ENCODE measurements at places on chromosomes 1 and 21. TPM values are rescaled to one million over a fixed set of nuclear protein-coding genes. Genes with fewer than 3 reads are reported as not detected.

DNA sequence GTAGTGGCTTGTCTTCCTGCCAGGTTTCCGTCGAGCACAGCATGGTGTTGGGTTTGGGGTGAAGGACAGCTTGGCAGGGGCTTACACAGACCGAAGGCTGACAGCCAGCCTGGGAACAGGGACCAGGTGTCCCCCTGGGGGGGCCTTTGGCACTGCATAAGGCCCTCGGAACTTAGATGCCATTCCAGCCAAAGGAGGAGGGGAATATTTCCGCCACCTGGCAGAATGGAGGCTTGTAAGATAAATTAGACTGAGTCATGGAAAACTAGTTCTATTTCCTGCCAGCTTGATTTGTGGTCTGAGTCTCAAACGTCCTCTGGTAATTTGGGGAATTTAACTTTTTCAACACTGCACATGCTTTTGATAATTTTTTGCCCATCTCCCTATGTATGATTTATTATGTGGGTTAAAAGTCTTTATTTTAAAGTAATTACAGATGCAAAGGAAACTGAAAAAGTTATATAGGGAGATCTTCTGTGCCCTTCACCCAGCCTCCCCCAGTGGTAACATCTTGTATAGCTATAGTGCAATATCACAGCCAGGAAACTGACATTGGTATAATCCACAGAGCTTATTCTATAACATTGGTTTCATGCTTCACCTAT, 11.5 kb upstream of the TMEM51 start:
- no peak for DNase-seq

- DNase-seq = no peak
Observed at GRCh38 chr1:111286912-111287311, 3.7 kb upstream of the CHIA start.

GRCh38 chr21:31260790-31261189, 83.3 kb downstream of the TIAM1 start:
- DNase-seq = no peak

Gene CCDC30
- total RNA-seq = 0.09 TPM

GRCh38 chr1:110916274-110916668, 43.3 kb downstream of the CD53 start:
- DNase-seq = no peak

DNA sequence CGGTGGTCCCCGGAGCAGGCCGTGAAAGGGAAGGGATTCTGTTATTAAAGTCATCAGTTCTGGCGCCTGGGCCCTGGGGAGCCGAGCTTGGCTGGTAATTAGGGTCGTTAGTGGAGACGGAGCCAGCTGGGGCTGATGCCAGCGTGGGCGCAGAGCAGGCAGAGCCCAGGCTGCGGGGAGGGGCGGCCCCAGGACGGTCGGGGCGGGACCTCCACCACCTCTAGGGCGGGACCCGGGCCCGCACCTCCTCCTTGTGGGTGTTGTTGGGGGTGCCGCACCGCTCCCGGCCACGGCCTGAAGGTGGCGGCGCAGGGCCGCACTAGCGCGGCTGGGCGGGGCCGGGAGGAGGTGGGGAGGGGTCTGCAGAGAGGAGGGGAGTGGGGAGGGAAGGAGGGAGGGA, 470.6 kb downstream of the PTPRU start:
- DNase-seq = no peak

GRCh38 chr1:32361674-32362473, 411 bp downstream of the FAM229A start:
- DNase-seq = no peak

- no peak for DNase-seq
Observed at GRCh38 chr1:236394879-236395229, 768 bp downstream of the EDARADD start.

Gene TCP10L
- total RNA-seq = not detected

- DNase-seq = no peak
Observed at GRCh38 chr1:36831186-36831810, 203.0 kb downstream of the GRIK3 start.

Gene PADI3
- total RNA-seq = not detected

Gene EDARADD
- total RNA-seq = 0.12 TPM

GRCh38 chr1:149844650-149845255, 54.6 kb upstream of the BOLA1 start:
- no peak for DNase-seq

DNA sequence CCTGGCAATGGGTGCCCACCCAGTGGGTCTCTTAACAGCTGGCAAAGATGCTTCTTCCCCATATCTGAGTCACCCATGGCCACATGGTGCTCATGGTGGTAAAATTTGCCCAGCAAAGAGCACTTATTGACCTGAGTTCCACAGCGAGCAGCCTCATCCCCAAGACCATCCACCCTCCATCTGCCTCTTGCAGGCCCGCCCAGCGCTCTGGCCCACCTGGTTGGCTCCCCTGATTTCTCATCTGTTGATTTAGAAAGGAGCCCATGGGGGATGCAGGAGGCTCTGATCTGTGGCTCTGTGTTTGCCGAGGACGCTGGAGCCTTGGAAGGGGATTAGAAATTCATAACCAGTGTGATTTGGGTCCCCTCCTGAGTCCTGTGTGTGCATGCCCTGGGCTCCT, 657.5 kb downstream of the PTPRU start:
- DNase-seq = no peak

GRCh38 chr1:162368451-162368850, 8.2 kb downstream of the SPATA46 start:
- no peak for DNase-seq

GRCh38 chr1:30332116-30333094, 391.0 kb downstream of the MATN1 start:
- DNase-seq = no peak

All from NCI-H460 (cell line).